ENCODE measurements at places on chromosomes 3 and 15.

DNA sequence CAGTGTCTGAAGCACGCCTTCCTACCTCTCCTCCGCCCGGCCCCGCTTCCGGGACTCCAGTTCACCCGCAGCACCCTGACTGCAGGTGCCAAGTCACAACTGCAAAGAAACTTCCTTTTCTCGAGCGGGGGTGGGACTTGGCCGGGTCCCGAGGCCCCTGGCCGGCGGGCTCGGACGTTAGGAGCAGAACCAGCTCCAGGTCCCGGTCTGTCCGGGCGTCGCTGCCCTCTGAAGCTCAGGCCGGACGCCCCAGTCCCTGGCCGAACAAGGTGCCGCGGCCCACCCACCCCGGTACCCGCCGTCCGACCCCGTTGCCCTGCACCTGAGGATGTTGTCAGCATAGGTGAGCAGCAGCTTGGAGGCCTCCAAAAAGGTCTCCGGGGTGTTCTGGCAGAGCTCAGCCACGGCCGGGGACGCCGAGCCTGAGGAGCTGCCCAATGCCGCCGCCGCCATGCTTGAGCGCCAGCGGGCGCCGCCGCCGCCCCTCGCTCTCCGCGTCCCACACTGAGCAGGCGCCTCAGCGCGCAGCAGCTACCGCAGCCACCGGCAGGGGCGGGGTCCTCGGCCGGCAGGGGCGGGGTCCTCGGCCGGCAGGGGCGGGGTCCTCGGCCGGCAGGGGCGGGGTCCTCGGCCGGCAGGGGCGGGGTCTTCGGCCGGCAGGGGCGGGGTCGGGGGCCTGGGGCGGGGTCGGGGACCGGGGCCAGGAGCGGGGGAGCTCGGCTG, at the start of gene NGLY1:
NGLY1 (minus strand) TSS at position 506 of the 723 bp plus-strand sequence; CDS start at position 453, 53 bp downstream.
- DNase-seq, result peak; percentile 83

- no peak for DNase-seq
Observed at GRCh38 chr3:130516645-130517512, at the start of gene COL6A6. COL6A6 (plus strand) TSS chr3:130517177; CDS start chr3:130560365, 43,188 bp downstream.

DNA sequence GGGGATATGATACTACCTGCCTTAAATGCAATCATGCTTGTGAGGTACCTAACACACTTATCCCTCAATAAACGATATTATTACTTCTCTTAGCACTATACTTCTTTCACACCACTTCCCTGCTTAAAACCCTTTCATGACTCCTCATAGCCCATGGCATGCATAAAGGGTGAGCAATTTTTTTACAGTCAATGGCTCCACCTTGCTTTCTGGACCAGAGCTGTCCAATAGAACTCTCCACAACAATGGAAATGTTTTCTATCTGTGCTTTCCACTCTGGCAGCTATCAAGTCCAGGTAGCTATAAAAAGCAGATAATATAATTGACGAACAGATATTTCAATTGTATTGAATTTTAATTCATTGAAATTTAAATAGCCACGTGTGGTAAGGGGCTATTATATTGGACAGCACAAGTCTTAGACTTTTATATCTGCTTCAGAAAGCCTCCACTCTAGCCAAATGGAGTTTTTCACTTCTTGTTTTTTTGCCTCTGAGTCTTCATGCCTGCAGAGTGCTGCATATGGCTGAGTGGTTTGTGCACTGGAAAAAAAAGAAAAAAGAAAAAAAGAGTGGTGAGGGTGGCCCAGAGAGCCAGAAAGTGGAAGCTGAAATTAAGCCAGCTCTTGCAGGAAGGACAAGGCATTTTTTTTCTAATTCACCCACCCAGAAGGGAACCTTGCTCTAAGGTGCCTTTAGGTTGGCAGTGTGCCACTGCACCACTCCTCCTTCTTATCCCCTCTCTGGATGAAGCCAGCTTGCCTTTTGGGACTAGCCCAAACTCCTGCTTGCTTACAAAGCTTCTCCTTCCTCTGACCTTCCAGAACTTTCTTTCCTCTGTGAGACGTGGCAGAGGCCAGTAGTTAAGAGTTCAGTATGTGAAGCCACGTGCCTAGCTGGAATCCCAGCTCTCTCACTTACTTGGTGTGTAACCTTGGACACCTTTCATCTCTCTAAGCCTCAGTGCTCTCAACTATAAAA, 239.0 kb upstream of the LRTM1 start:
- no peak for DNase-seq

DNA sequence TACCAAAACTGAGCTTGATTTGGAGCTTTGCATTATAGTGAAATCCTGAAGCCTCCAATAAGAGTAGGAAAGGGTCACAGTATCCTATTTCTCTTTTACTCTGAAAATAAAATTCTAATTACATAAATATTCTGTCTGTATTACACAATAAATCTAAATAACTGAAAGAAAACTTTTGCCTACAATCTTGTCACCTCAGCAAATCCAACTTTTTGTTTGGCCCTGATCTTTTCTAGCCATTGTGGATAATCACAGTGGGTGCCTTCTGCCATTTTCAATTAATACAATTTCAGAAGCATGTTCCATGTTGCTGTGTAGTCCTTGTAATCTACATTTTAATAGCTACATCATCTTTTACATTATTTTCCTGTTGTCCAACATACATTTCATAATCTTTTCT, 29.4 kb upstream of the TIPARP start:
- DNase-seq, result no peak

DNA sequence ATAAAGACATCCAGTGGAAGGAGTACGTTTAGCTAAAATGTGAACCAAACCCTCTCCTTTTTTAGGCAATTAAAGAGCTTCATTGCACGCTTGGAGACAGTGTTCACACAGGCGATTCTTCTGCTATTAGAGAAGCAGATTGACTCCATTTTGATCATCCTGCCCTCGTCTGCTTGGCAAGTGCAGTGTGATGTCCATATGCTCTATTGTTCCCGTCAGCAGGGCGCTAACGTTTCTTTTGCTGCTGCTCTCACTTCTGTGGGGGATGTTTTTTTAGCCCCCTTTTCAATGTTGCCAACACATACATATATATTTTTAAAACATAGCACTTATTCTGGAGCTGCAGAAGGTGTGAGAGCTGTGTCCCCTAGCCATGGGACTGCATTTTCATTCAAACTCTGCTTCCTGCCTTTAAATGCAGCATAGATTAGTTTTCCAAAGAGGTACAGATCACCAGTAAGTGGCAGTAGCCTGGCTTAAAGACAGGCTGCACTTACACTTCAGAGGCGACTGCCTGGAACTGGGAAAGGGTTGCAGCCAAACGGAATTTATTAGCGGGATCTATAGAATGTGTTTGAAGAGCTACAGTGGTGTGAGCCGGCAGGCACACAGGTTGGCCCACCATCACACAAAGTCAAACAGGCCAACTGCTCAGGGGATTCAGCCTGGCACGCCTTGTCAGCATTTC, 292.6 kb upstream of the DPH6 start:
- DNase-seq, result no peak

DNA sequence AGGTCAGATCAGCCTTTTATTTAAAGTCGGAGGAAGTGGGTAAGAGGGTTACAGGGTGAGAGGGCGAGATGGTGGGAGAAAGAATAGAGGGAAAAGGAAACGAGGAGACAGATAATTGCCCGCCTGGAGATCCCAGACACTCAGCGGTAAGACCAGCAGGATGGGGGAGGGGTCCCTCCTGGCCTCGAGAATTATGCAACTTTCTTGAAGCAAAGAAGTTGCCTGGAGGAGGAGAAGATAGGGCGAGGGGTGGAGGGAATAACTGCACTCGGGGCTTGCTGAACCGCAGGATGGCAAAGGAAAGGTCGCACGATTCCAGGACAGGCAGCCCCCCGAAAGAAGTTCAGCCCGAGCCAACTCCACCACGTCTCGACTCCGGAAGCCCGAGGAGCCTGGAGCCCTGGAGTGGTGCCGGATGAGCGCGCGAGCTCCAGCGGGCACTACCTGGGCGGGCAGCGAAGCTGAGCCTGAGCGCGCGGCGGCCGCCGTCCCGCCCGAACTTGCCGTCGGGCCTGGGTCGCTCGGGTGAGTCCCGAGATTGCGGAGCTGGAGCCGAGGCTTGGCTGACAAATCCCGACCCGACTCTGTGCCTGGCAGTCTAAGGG, 402 bp downstream of the WWTR1 start:
- DNase-seq, result no peak

DNA sequence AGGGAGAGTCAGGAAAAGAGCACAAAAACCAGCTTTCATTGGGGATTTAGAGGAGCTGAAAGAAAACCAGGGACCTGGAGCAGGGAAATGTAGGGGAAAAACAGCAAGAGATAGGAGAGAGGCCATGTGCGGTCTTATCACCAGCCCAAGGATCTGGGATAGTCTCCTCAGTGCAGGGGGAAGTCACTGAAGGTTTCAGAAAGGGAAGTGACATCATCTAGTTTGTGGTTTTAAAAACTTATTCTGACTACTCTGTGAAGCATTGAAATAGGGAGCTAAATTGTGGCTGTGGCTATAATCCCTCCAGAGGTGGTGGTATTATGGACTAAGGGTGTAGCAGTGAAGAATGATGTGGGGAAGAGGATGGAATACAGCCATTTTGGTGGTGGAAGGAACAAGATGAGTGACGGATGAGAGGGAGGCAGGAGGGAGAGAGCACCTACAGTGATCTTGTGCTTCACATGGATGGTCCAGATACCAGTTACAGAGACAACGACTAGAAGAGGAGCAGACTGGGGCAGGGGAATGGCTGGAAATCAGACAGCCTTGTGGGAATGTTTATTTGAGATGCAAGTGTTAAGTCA, 72.7 kb downstream of the HMG20A start:
- no peak for DNase-seq

- no peak for DNase-seq
Observed at GRCh38 chr3:102394517-102394916, 40.3 kb upstream of the ZPLD1 start.

GRCh38 chr3:139227827-139228226, 116.0 kb upstream of the MRPS22 start:
- DNase-seq, result no peak

DNA sequence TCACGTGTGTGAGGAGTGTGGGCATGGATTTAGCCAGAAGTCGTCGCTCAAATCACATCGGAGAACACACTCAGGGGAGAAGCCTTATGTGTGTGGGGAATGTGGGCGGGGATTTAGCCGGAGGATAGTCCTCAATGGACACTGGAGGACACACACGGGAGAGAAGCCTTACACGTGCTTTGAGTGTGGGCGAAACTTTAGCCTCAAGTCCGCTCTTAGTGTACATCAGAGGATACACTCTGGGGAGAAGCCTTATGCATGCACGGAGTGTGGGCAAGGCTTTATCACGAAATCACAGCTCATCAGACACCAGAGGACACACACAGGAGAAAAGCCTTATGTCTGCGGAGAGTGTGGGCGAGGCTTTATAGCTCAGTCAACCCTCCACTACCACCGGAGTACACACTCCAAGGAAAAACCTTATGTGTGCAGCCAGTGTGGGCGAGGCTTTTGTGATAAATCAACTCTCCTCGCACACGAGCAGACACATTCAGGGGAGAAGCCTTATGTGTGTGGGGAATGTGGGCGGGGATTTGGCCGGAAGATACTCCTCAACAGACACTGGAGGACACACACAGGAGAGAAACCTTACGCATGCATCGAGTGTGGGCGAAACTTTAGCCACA, 28.1 kb downstream of the ZNF589 start:
- peak; percentile 25 for DNase-seq

DNA sequence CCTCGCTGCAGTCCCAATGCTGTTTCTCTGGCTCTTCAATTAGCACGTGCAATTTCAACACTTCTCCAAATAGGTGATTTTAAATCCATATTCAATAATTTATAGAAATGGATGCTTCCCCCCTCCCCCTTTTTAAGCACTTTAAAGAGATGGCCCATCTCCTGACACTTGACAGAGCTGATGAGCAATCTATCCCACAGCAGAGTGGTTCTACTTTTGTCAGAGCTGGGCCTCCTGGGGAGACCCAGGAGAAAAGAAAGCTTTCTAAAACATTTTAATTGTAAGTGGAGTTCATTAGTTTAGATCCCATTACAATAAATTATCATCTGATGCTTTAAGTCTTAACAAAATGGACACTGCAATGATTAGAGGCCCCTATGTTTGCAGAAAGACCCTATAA, 127.7 kb downstream of the SHQ1 start:
- DNase-seq, result no peak

GRCh38 chr3:27345493-27345892, 23.7 kb downstream of the NEK10 start:
- DNase-seq, result peak; percentile 14

DNA sequence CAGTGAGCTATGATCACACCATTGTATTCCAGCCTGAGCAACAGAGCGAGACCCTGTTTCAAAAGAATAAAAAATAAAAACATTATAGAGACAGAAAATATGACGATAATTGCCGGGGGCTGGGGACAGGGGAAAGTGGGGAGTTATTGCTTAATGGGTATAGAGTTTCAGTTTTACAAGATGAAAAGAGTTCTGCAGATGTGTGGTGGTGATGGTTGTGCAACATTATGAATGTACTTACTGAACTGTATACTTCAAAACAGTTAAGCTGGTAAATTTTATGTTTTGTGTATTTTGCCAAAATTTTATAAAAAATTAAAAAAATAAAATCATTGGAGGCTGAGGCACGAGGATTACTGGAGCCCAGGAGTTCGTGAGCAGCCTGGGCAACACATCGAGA, 24.8 kb upstream of the ZNF774 start:
- no peak for DNase-seq

DNA sequence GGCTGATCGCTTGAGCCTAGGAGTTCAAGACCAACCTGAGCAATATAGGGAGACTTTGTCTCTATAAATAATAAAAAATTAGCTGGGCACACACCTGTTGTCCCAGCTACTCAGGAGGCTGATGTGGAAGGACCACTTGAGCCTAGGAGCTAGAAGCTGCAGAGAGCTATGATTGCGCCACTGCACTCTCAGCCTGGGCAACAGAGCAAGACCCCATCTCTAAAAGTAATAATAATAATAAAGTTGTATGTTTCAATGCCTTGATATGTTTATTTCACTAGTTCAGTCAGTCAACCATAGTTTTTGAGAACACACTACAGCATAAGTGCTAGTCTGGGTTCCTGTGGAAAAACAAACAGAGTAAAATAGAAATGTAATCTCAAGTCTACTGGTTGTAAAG, 36.5 kb downstream of the IGF2BP2 start:
- DNase-seq, result no peak

- no peak for DNase-seq
Observed at GRCh38 chr3:57654267-57654666, 38.6 kb downstream of the DENND6A start.

GRCh38 chr3:169144731-169145130, 518.8 kb downstream of the MECOM start:
- no peak for DNase-seq

GRCh38 chr3:46849045-46849631, 14.1 kb downstream of the MYL3 start:
- no peak for DNase-seq
